D341Med (cell line): ENCODE measurements at places on chromosomes 5 and 9.

DNA sequence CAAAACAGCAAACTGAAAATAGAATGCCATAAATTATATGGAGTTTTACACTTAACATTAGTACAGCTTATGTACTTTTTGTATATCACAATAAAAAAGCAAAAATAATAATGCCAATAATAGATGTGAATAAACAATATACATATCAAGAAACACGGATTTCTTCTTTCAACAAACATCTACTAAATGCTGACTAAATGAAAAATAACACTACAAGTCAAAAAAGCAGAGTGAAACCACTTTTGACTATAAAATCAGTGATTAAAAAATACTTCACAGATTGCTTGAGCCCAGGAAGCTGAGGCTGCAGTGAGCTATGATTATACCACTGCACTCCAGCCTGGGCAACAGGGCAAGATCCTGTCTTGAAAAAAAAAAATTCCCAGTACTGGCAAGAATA lies 32.2 kb downstream of the FANCC start:
- no peak for DNase-seq

DNA sequence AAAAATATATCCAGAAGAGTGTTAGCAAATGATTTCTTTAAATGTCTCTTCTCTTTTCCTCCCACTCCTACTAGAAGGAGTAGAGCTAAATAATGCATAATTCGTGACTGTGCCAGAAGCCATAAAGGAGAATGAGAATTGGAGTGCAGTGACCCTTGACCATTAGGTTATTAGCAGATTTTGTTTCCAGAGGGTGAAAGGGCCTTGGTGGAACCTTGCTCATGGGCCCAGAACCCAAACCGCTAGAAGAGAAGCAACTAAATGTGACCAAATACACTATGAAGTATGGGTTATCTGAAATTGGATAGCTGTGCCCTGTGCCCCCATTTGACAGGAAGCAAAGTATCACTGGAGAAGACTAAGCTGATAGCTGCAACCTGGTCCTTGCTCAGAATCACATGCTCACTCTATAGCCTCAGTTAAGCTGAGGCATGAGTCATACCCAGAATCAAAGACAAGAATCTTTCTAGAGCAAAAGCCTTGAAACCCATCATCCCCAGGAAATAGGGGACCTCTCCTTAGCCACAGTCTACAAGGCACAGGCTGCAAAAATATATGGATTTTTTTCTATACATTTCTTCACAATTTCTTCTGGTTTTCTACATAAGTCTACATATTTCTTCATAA lies 36.3 kb downstream of the CAPSL start:
- DNase-seq, result no peak

DNA sequence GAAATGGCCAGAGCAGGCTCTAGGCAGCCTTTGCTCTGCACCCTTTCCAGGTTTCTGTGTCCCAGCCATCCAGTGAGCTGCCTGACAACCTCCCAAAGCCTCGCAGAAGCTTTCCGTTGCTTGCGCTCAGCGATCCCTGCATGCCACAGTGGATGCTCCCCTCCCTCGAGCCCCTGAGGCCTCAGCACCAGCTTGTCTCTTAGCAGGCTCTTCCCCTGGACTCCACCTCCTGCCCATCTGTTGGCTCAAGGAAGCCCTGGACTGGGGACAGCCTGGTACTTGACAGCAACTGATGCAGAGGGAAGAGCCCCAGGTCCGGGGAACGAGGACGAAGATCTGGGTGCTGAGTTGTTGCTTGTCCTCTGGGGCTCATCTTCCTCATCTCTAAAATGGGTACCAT lies 23.2 kb downstream of the TSPAN17 start:
- DNase-seq, result no peak

DNA sequence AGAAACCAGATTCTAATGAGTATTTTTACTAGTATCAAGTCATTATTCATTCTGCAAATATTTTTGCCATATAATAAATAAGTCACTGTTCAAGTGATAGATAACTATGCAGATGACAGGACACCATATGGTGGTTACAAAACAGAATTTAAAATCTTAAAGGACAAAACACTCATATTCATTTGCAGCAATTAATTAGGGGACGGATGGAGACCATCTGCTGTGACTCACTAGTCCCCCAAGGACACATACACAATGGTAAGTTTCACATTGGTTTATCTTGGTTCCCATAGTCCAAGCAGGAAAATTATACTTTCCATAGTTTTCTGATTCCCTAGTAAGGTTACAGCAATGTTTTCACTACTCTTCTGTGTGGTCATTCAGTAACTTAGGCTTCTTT lies 28.4 kb upstream of the SPATA31C2 start:
- DNase-seq, result no peak

DNA sequence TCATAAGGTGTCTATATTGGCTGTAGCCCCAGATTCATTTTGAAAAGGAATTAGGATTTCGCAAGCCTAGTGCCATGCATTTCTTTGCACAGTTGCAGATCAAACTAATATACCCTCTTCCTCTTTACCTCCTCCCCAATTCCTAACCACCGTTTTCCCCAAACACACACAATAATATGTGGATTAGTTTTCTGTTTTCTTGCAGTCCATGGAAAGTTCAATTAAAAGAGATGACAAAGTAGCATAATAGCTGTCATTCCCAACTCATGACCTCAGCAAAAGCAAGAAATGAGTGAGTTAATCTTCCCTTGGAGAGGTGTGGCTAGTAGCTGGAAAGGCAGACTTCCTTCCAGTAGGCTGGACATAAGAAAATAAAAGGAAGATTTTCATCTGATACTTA lies 349.1 kb downstream of the TMEM232 start:
- no peak for DNase-seq

- DNase-seq, result no peak
Measured at GRCh38 chr9:98303633-98304125, 48.2 kb upstream of the TBC1D2 start.

GRCh38 chr5:65252977-65253376 lies 228.7 kb downstream of the ADAMTS6 start:
- DNase-seq, result no peak

- peak; percentile 53 for DNase-seq
Measured at GRCh38 chr5:32096891-32097595, 77.1 kb downstream of the GOLPH3 start.

GRCh38 chr5:100890461-100891008 lies 12.5 kb downstream of the ST8SIA4 start:
- no peak for DNase-seq

DNA sequence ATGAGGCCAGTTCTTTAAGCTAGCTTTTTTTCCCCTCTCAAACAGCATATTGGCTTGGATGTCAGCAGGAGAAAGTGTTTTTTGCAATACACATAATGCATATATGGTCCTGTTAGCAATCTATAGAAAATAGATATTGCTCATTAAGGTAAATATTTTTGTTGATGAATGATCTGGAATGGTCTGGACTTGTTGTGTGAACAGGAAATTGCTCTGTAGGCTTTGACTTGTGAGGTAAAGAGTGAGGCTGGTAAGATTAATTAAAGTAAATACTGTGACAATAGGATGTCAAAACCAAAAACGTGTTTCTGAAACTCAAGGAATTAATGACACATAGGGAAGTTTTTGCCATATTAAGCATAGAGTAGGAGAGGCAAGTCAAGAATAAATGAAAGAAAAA lies 176.0 kb downstream of the TRIO start:
- no peak for DNase-seq

GRCh38 chr5:111741278-111741677 lies 15.7 kb downstream of the NREP start:
- no peak for DNase-seq

- no peak for DNase-seq
Measured at GRCh38 chr9:87810679-87811178, 71.9 kb upstream of the SPATA31E1 start.

DNA sequence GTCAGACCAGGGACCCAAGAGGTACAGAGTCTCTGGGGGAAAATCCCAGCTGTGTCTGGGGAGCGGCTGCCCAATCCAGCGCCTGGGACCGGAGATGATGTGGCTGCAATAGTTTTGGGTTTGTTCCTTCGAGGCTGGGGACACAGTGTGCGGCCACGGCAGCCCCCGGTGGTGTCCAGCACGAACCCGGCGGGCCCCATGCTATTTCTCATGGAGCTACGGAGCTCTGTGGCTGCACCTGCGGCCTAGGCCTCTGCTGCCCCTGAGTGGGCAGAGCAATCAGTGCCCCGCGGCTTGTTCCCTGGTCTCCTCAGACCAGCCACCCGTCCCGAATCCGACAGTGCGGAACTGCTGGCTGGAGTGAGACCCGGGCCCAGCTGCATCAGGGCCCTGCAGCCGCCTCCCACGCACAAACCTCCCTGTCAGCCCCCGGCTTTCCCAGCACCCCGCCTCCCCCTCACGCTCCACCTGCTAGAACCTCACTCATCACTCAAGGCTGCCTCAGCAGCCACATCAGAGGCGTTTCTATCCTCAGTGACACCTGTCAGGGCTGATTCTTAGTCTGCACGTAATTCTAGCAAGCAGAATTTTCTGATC lies 29.0 kb downstream of the SARDH start:
- no peak for DNase-seq

DNA sequence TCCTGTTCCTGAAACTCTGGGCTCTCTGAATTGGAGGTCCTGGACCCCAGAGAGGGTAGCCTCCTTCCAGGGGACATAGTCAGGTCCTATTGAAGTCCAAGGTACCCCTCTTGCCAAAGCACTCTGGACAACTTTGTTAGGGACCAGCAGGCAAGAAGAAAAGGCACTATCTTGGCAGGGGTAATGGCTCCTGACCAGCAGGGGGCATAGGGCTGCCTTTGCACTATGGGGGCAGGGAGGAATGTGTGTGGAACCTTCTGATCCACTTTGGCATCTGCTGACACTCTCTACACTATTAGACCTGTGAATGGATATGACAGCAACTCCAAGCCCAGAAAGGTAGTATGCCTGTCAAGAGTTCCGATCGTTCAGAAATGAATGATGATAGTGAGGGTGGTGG lies 179.0 kb upstream of the CD180 start:
- DNase-seq, result no peak

DNA sequence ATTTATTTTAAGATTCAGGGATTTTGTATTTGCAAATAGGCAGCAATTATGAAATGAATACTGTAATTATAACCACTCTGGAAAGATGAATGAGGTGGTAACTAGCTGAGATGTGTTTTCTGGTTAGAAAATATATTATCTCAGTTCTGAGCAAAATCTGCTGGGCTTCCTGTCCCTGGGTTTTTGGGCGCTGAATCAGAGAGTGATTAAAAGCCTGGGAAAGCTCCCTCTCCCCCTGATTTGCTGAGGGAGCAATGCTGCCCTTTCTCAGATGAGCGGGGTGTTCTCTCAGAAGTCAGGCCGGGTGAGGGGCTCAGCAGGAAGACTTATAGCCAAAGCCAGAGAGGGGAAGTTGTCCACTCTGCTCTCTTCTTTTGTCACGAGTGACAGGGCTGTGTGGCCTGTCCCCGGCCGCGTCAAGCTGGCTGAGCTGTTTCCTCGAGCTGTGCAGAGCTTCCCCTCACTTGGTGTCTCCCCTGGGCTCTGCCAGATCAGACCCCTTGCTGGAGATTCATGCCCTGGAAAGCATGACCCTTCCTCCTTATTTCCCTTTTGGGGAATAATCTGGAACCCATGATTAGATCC lies 39.8 kb upstream of the PITX1 start:
- DNase-seq, result no peak

- no peak for DNase-seq
Measured at GRCh38 chr5:144013816-144014215, 156.6 kb downstream of the YIPF5 start.

GRCh38 chr5:179716286-179716685 lies 16.3 kb upstream of the MAML1 start:
- no peak for DNase-seq

GRCh38 chr5:83919071-83920041 lies 198.7 kb upstream of the HAPLN1 start:
- DNase-seq, result no peak

GRCh38 chr5:175461370-175461769 lies 17.0 kb upstream of the SFXN1 start:
- DNase-seq, result no peak

GRCh38 chr5:132425009-132425937 lies 55.8 kb downstream of the SLC22A5 start:
- DNase-seq, result no peak

DNA sequence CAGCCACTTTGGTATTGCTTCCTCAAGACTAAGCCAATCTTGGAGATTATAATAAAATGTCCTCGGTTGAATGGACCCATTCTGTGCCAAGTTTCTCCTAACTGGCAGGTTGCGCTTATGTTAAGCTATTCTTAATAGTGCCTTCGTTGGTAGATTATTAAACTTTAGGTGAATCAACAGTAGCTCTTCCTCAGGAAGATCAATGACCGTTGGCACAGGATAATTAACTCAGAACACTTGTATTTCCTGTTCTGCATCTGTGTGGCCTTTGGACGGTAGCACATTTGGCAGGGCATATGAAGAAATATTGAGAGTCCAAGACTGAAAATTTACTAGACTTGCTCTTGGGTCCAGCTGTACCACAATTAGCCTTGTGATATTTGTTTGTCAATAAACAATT lies 402.9 kb downstream of the MLLT3 start:
- DNase-seq, result no peak

GRCh38 chr5:178801021-178801420 lies 58.7 kb upstream of the ZNF354B start:
- DNase-seq, result no peak

GRCh38 chr9:114811301-114811700 lies 5.5 kb upstream of the TNFSF15 start:
- DNase-seq, result no peak

GRCh38 chr9:93129286-93129685 lies 4.8 kb downstream of the NINJ1 start:
- no peak for DNase-seq

- no peak for DNase-seq
Measured at GRCh38 chr5:123756318-123756665, 244.3 kb downstream of the CSNK1G3 start.

DNA sequence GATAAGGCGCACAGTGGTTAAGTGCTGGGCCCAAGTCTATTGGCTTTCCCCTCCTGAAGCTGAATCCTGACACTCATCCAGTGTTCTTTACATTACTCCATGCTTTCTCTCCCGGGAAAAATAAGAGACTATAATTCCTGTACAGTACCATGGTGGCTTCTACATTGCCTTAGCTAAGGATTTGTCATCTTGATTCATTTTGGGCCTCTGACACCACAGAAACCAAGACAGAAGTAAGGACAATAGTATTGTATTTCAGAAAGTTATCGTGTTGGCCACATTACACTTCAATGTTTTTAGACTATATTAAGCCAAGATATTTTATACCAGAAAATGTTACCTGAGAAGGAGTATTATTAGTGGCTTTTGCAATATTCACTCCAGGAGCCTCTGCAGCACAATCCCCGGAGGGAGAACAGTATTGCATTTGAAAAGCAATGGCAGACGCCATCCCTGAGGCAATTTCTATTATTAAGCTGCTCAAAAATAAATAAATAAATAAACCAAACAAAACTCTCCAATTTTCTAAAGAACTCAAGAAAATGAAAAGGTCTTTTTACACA lies 267.9 kb downstream of the ENC1 start:
- no peak for DNase-seq
